ENCODE measurements at places on chromosomes 11 and 22. TPM values are rescaled to one million over a fixed set of nuclear protein-coding genes. Genes with fewer than 3 reads are reported as not detected.

The RFPL3 gene
- polyA plus RNA-seq: not detected

The P2RY2 gene
- polyA plus RNA-seq: 0.15 TPM

The CFL1 gene
- polyA plus RNA-seq: 2,736 TPM

The C1QTNF5 gene
- 12.2 TPM for polyA plus RNA-seq

GRCh38 chr11:119134389-119134978 lies 13.1 kb downstream of the HINFP start:
- DNase-seq: no peak

GRCh38 chr11:19455731-19456130 lies 215.0 kb upstream of the E2F8 start:
- DNase-seq: no peak

GRCh38 chr22:46040471-46041465 lies 63.8 kb upstream of the WNT7B start:
- no peak for DNase-seq

- no peak for DNase-seq
Measured at GRCh38 chr11:94533696-94534630, 9.8 kb upstream of the FUT4 start.

GRCh38 chr11:377174-377865 lies 8.0 kb downstream of the B4GALNT4 start:
- DNase-seq: no peak

GRCh38 chr22:50057278-50058060 lies 629 bp downstream of the TTLL8 start:
- no peak for DNase-seq

GRCh38 chr11:2301631-2302305 lies at the start of the genes C11orf21 and TSPAN32:
C11orf21 (minus strand) TSS chr11:2301918; CDS start chr11:2301808, 110 bp downstream.
TSPAN32 (plus strand) TSS chr11:2302013; CDS start chr11:2302150, 137 bp downstream.
- no peak for DNase-seq
